ENCODE measurements at places on chromosomes 1 and 21.

DNA sequence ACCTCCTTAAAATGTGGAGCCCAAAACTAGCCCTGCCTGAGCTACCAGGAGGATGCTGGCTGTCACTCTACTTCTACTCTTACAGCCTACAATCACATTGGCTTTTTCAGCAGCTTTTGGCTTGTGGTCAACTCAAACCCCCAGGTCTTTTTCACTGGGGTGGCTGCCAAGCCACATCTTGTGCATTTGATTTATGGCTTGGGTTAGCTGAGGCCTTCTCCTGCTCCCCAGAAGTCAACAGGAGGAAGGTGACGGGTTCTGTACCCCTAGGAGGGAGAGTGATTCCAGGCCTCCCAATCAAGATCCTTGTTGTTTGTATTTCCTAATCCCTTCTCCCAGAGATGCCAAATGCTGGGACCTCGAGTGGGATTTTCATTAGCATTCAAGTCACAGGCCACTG, 124.3 kb downstream of the LACTBL1 start:
- no peak for DNase-seq

DNA sequence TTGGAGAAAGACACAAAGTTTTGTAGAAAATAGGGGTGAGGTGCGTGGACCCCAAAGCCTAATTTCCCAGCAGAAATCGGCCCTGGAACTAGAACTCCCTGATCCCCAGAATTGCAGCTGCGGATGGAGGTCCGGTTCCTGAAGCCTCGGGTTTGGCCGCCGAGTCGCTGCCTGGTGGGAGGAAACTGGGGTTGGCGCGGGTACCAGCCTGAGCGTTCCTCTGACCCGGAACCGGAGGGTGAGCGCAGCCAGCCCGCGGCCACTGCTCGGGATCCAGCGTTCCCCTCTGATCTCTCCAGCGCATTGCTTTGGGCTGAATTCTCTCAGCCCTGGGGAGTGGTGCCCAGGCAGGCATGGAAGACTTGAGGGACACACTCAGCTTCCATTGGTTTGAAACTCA, 1.6 kb downstream of the ST6GALNAC5 start:
- no peak for DNase-seq

DNA sequence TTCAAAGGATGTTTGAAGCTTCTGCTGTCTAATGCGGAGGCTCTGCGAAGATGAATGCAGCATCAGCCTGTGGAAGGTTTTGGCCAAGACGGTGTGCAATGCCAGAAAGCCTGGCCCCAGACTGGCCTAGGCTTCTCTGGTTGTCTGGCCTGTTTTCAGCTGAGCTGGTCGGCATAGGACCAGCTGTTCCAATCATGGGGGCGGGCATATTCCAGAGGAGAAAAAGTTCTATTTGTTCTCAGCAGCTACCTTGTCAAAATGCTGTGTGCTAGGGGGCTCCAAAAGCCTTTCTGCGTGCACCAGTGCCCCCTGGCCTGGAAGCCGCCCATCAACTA, 57.6 kb downstream of the TGFB2 start:
- no peak for DNase-seq

DNA sequence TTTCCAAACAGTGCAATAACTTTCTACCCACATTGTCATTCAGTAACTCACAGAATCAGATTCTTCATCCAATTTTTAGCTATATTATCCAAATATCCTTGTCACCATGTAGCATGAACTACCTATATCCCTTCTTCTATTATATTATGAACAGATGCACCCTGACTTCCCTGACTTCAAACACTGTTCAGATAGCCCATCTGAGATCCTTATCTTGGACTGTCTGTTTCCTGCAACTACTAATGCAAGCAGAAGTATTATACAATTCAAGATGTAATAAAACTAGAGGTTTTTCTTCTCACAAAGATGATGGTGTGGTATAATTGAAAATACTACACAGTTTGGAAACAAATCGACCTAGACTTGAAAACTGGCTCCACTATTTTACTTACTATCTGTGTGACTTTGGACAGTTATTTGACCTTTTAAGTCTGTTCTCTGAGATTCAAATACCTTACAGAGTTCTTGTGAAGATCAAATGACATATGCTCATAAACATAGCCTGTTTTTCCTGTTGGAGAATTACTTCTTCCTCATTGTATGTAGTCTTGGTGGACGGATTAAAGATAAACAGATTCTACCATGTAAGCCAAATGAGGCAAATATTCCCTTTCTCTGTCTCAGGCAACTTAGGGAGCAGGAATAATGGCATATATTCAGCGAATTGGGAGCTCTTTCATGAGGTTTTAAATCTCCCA, 407.9 kb upstream of the ZRANB2 start:
- DNase-seq, result no peak

GRCh38 chr1:160827418-160827817, 31.4 kb downstream of the LY9 start:
- DNase-seq, result no peak

DNA sequence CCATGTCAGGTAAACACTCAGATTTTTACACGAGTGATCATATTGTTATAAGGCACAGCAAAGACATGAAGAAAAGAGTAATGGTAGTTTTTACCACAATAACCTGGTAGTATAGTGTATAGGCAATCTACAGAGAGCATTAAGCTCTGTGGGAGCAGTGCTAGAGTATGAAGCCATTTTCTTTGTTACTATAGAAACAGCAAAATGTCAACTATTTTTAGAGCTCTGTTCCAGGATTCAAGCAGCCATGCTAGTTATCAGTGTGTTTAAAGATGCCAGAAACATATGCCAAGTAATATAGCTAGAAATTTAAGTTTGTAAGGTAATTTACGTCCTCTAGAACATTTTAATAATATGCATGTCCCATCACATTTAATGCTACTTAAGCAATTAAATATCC, 77.6 kb upstream of the RGS18 start:
- no peak for DNase-seq

- no peak for DNase-seq
Measured at GRCh38 chr1:200376528-200376927, 33.3 kb downstream of the ZNF281 start.

GRCh38 chr1:232521660-232522059, 108.3 kb downstream of the SIPA1L2 start:
- no peak for DNase-seq

DNA sequence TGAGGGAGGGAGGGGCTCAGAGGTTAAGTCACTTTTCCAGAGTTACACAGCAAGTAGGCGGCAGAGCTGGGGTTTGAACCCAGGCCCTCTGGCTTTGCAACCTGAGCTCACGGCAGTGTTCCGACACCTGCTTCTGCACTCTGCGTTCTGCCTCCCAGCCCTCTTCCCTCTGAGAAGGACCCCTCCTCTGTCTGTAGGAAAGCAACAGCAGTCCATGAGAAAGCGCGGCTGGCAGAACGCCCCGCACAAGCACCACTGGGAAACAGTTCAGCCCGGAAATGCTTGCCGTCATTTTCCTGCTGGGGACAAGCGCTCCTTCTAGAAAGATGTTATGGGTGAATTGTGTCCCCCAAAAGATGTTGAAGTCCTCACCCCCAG, 241.1 kb downstream of the NPHP4 start:
- no peak for DNase-seq

- DNase-seq, result no peak
Measured at GRCh38 chr1:11761988-11762406, at the start of gene C1orf167. C1orf167 (plus strand) TSS chr1:11762193; CDS start chr1:11764401, 2,208 bp downstream.

DNA sequence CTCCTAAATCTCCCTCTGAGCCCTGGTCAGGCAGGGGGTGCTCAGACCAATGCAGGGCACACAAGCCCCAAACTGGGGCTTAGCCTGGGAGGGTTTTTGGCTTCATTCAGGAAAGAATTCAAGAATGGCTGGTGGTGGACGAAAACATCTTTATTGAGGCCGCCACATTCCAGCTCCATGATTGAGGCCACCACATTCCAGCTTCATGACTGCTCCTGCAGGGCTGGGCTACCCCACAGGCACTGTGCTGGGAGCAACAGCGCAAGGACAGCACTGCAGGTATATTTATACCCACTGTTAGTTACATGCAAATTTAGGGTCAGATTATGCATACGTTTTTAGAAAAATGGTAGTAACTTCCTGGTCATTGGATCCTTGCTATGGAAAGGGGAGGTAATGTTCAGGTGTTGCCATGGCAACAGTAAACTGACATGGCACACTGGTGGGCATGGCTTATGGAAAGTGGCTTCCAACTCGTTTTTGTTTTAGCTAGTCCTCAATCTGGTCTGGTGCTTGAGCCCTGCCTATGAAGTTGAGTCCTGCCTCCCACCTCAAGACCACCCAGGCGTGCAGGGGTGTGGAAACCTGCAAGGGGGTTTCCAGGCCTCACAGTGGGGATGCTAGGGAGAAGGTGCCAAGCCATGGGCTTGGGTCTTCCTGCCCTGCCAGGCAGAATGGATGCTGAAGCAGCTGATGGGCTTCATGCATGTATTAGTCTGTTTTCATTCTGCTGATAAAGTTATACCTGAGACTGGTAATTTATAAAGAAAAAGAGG, 348.7 kb upstream of the AJAP1 start:
- DNase-seq, result no peak

- DNase-seq, result no peak
Measured at GRCh38 chr1:197392541-197392940, 124.5 kb downstream of the CRB1 start.

- no peak for DNase-seq
Measured at GRCh38 chr1:54652168-54652567, 10.6 kb downstream of the MROH7 start.

- peak; percentile 20 for DNase-seq
Measured at GRCh38 chr1:107480548-107481415, 339.9 kb downstream of the NTNG1 start.

DNA sequence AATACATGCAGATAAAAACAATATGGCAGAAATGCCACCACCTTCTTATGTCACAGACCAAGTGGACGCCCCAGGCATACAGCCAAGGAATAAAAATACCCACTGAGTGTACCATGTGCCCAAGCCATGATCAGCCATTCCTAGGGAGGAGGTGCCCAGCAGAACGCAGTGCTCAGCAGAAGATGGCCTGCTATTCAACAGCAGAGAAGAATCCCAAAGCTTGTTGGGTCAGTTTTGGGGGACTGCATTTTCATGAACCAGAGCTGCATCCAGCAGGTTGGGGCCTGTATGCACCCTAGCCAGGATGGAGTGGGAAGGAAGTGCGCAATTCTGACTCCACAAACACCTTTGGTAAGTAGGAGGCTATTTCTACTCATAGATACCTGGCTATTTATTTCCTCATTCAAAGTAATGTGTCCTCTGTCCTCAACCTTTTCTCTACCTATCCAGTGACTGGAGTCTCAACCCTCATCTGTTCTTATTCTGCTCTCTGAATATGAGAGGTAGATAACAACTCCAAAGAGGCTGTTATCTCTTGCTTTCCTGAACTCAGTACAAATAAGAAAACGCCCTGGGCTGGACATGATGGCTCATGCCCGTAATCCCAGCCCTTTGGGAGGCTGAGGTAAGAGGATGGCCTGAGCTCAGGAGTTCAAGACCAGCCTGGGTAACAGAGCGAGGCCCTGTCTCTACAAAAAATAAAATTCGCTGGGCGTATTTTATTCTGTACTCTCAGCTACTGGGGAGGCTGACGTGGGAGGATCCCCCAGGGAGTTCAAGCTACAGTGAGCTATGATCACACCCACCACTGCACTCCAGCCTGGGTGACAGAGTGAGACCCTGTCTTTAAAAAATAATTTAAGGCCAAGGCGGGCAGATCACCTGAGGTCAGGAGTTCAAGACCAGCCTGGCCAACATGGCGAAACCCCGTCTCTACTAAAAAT, 2.5 kb upstream of the PLEKHM2 start:
- no peak for DNase-seq

GRCh38 chr1:152981146-152981871, 2.6 kb upstream of the SPRR1A start:
- no peak for DNase-seq

- no peak for DNase-seq
Measured at GRCh38 chr1:239311331-239311730, 75.0 kb upstream of the CHRM3 start.

GRCh38 chr1:113036639-113037321, 36.2 kb upstream of the LRIG2 start:
- peak; percentile 48 for DNase-seq

DNA sequence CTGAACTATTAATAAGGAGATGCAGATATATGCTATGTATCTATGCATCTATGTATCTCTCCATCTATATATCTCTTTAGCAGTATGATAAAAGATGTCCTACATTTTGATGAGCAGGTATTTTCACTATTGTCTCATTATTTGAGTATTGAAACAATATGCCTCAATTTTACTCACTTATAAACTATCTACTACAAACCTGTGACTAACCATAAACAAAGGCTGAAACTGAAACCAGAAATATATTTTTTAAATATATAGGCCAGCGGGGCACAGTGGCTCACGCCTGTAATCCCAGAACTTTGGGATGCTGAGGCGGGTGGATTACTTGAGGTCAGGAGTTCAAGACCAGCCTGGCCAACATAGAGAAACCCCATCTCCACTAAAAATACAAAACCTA, 22.0 kb downstream of the EIF4G3 start:
- DNase-seq, result no peak

DNA sequence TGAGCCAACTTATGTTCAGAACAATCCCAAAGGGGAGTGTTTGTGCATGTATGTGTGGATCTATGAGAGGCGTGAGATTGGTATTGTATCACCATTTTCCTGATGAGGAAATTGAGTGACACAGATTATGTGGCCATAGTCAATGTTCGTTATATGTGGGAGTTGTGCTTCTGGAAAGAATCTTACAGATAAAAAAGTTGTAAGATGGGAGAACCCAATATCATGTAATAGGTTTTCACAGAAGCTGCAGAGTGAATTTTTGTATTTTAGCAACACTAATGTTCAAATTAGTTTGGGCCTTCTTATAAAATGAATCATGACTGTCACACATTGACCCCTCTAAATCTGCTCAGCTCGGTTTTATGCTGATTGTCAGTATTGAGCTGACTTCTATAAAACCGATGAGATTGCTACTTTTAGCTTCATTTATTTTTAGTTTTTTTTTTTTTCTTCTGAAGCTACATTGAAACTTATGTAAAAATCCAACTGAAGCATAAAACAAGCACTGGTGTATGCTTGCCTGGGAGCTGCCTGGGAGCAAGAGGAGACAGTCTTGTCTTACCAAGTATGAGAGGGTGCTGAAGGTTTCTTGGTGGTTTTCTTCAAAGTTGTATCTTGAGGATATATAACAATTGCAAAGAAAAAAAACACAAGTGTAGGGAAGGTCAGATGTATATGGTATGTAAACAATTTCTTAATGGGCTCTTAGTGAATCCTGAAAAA, 4.1 kb downstream of the RWDD3 start:
- DNase-seq, result no peak

DNA sequence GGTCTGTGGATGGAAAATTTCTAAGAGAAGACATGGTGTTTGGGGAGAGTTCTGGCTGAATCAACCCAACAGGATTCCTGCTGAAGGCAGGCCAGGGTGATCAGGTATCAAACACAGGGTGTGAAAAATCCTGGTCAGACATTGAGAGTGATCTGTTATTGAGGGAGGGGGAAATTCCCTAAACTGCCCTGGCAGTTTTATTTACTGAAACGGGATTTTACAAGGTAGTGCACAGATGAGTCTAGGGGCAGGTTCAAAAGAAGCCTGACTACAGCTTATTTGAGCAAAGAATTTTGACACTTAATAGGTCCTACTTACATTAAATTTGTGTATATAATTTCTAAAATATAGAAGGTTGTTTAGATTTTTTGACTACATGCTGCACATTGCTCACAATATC, 569.4 kb upstream of the RGS18 start:
- no peak for DNase-seq
